ENCODE measurements at places on chromosomes 4 and X. TPM values are rescaled to one million over a fixed set of nuclear protein-coding genes. Genes with fewer than 3 reads are reported as not detected.

- H3K4me3 ChIP-seq: no peak overlapping the region
- H3K36me3 ChIP-seq: no peaks in the 10 kb centered on the region
- no peak overlapping the region for H3K27ac ChIP-seq
- peaks cover 22% of the 10 kb centered on the region for H3K27me3 ChIP-seq
- DNase-seq: no peak
- H3K4me1 ChIP-seq: peaks cover 4% of the 10 kb centered on the region
Measured at GRCh38 chrX:104324461-104325212, 69.9 kb upstream of the ESX1 start.

DNA sequence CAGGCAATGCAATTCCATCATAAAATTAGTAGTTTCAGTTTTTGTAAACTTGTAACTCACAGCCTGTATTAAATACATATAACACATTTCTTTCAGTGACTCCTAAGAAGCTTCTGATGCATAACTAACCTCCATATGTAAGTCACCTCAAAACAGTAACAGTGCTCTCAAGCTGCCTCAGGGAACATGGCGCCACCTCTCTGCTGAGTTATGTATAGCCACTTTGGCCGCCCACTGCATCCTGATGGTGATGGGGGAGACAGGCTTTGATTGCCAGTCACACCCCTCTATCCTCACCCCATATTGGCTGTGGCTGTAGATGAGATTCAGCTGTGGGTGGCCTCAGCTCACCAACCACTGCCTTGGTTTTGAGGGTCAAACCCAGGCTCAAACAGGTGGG lies 54.3 kb downstream of the LRBA start:
- H3K36me3 ChIP-seq: peaks cover 37% of the 10 kb centered on the region
- no peak overlapping the region for H3K4me3 ChIP-seq
- no peak overlapping the region for H3K27ac ChIP-seq
- H3K4me1 ChIP-seq: peaks cover 53% of the 10 kb centered on the region
- no peaks in the 10 kb centered on the region for H3K27me3 ChIP-seq

DNA sequence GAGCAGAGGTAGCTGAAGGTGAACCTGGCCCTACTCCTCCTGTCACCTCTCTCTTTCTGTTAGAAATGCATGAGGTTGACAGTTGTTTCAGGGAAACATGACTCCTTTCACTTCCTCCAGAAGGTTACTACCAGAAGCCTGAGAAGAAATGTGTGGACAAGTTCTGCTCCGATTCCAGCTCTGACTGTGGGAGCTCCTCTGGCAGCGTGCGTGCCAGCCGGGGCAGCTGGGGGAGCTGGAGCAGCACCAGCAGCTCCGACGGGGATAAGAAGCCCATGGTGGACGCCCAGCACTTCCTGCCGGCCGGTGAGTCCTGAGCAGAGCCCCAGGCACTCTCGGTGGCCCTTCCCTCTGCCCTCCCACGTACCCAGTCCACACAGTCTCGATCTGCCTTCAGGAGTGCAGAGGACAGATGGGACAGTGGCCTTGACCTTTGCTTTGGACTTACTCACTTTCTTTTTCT lies 61.3 kb upstream of the TLR2 start:
- peaks cover 6% of the 10 kb centered on the region for H3K36me3 ChIP-seq
- H3K4me3 ChIP-seq: no peak overlapping the region
- DNase-seq: no peak
- H3K27ac ChIP-seq: peak overlapping the region; percentile 7
- H3K4me1 ChIP-seq: peaks cover 18% of the 10 kb centered on the region

GRCh38 chr4:24274381-24274941 lies 309.9 kb downstream of the DHX15 start:
- H3K4me3 ChIP-seq: no peak overlapping the region
- no peaks in the 10 kb centered on the region for H3K36me3 ChIP-seq
- H3K4me1 ChIP-seq: no peaks in the 10 kb centered on the region
- no peak overlapping the region for H3K27ac ChIP-seq
- peaks cover 9% of the 10 kb centered on the region for H3K27me3 ChIP-seq

Gene MGAT4D
- not detected for total RNA-seq

- no peak overlapping the region for H3K27ac ChIP-seq
- H3K4me1 ChIP-seq: peaks cover 28% of the 10 kb centered on the region
Measured at GRCh38 chr4:88952081-88952480, 104.9 kb downstream of the FAM13A start.

GRCh38 chr4:138399081-138399480 lies 156.9 kb upstream of the SLC7A11 start:
- no peak overlapping the region for H3K27ac ChIP-seq
- no peaks in the 10 kb centered on the region for H3K36me3 ChIP-seq
- no peak for DNase-seq
- no peak overlapping the region for H3K4me3 ChIP-seq
- no peaks in the 10 kb centered on the region for H3K27me3 ChIP-seq

Gene CD38
- 60.2 TPM for total RNA-seq

GRCh38 chrX:10756441-10756840 lies 136.1 kb upstream of the MID1 start:
- no peaks in the 10 kb centered on the region for H3K4me1 ChIP-seq
- H3K27ac ChIP-seq: no peak overlapping the region
- no peak for DNase-seq
- peaks cover 6% of the 10 kb centered on the region for H3K27me3 ChIP-seq
- no peaks in the 10 kb centered on the region for H3K36me3 ChIP-seq

- DNase-seq: no peak
- no peak overlapping the region for H3K27ac ChIP-seq
- peak overlapping the region; percentile 79 for H3K4me3 ChIP-seq
- H3K4me1 ChIP-seq: no peaks in the 10 kb centered on the region
- no peaks in the 10 kb centered on the region for H3K36me3 ChIP-seq
- peaks cover 16% of the 10 kb centered on the region for H3K27me3 ChIP-seq
Measured at GRCh38 chrX:2928191-2928582, 952 bp downstream of the ARSD start.

DNA sequence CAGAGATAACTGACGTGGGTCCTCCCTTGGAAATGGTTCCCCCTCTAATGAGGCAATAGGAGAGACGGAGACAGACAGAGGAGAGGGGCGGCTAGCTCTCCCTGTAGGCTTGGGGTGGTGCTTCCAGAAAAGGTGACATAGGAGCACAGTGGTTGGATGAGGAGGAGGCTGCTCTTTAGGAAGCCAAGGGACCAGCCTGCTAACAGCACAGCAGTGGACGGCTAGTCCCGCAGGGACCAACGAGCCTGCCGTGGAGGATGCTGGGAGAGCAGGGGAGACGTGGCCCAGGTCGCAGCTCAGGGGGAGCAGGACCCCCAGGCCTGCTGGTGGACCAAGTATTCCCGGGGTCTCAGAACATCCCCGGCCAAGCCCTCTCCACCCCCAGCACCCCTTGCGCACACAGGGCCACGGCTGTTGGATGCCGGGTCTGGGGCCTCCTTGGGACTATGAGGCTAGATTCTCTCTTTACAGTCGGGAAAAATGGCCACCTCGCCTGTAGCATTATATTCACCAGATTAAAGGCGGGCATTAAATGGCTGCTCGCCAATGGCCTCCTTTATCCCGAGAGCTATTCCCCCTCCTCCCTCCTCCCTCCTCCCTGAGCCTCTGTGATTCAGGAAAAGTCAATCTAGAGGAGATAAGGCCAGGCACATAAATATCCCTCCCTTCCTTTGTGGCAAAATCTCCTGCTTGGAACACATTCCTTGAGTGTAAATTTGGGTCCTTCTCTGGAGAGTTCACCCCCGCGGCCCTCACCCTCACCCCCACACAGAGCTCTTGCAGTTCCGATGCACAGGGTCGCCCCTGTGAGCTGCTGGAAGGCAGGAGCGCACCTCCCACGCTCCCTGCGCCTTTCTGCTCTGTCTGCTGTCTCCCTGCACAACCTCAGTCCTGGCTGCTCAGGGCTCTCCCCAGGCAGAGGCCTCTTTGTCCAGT lies 30.5 kb upstream of the NSG1 start:
- DNase-seq: no peak
- H3K4me3 ChIP-seq: no peak overlapping the region
- no peak overlapping the region for H3K27ac ChIP-seq
- H3K36me3 ChIP-seq: no peaks in the 10 kb centered on the region
- H3K4me1 ChIP-seq: no peaks in the 10 kb centered on the region

Gene TMPRSS11A
- total RNA-seq: not detected

Gene MAOB
- total RNA-seq: 0.30 TPM

DNA sequence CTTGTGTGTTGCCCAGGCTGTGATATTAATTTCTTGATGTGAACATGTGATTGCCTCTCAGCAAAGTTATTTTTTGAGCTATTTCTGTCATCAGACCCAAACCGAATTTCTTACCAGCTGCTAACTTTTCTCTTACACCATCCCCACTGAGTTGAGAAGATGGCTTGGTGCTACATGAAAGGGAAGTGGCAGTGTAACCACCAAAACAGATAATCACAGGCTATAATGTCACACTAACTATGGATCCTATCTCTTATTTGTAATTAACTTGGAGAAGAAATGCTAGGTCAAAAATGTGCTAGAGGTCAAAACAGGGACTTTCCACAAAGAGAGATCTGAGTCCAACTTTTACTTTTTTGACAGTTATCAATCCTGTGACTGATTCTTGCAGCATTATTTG lies 43.8 kb downstream of the ELOVL6 start:
- no peak overlapping the region for H3K27ac ChIP-seq
- H3K4me1 ChIP-seq: no peaks in the 10 kb centered on the region
- H3K27me3 ChIP-seq: no peaks in the 10 kb centered on the region
- DNase-seq: no peak
- H3K36me3 ChIP-seq: no peaks in the 10 kb centered on the region
- H3K4me3 ChIP-seq: no peak overlapping the region

DNA sequence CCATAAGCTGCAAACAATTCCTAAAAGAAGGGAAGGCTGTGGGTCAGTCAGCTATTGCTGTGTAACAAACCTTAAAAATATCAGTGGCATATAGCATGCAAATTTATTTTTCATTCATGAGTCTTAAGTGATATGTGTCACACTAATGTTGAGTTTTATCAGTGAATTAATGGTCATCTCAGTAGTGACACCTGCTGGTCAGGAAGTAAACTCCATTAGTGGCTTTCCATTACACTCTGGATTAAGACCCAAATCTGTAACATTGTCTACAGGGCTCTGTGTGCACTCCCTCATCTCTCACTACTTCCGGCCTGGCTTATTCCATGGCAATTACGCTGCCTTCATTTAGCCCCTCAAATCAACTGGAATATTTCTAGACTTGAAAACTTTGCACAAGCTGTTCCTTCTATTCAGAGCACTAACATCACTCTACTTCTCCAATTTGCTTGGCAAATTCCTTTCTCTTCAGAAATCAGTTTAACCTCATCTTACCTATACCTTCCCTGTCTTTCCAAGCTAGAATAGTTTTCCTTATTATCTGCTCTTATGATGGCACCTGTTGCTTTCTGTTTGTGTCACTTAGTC lies 217.3 kb upstream of the TAPT1 start:
- H3K36me3 ChIP-seq: no peaks in the 10 kb centered on the region
- no peak for DNase-seq
- no peak overlapping the region for H3K4me3 ChIP-seq
- no peaks in the 10 kb centered on the region for H3K27me3 ChIP-seq
- no peaks in the 10 kb centered on the region for H3K4me1 ChIP-seq
- H3K27ac ChIP-seq: no peak overlapping the region

Gene MAGEE1
- 3.3 TPM for total RNA-seq

DNA sequence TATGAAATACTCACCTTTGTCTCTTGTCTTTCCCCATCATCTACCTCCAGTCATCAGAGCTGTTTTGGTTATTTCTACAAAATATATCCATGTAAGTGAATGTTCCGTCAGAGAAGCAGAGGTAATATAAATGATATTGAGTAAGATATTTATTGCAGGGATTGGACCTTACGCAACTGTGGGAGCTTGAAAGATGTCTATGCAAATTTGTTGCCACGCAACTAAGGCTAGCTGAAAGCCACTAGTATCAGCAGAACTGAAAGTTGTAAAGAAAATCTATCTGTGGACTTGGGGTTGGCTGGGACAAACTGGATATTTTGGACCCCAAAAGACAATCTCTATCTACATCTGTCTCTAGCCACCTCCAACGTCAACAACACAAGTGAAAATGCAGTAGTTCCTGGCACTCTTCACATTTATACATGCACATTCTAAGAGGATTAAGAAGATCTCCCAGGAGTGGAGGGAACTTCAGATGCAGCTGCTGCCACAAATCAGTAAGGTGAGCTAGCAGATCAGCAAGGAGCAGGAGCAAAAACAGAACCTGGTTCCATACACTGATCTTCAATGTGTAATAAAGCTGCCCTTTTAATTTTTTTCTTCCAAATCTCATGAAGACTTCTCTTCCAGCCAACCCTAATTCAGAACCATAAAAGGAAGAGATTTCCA lies 8.5 kb upstream of the CCSER1 start:
- no peak overlapping the region for H3K27ac ChIP-seq
- no peaks in the 10 kb centered on the region for H3K27me3 ChIP-seq
- H3K36me3 ChIP-seq: no peaks in the 10 kb centered on the region

DNA sequence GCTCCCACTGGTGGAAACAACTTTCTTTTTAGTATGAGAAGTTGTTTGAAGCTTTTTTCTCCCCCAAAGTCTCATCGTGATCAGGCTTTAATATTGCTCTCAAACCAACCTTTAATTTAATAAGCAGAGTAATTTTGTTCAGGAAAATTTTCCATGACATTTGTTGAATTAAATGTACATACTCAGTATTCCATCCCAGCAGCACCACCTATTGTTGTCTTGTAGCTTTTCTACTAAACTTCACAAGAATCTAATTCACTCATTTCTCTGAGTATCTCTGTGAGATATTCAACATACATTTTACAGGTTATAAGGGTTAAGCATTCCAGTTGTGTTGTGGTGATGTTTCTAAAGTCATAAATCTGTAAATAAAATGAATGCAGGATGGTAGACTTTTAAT lies 218.3 kb upstream of the HAND2 start:
- DNase-seq: no peak
- H3K27me3 ChIP-seq: no peaks in the 10 kb centered on the region
- no peak overlapping the region for H3K4me3 ChIP-seq
- no peaks in the 10 kb centered on the region for H3K36me3 ChIP-seq
- H3K4me1 ChIP-seq: no peaks in the 10 kb centered on the region

DNA sequence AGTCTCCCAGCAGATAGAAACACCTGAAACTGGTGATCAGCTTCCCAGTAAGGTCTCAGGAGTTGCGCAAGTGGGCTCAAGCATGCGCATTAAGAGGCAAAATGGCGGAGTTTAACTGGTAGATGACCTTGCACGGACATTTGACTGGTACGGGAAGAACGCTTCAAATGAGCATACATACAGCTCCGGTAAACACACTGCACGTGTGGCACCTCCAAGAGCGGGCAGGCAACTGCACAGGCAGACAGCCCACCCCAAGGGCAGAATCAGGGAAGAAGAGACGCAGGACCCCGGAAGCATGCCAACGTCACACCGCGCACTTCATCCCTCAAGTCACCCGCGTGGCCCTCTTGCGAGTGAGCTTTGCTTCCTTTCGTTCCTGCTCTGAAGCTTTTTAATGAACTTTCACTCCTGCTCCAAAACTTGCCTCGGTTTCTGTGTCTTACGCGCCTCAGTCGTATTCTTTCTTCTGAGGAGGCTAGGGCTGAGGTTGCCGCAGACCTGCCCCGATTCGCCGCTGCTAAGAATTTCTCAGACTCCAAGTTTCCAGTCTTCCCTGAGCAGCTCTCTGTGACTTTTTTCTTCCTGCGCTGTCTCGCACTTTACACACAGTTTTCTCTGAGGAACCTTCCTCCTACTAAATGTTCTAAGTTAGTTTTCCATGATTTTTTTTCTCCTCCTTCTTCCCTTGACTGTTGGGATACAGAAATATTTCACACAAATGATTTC lies 180.7 kb upstream of the ZFP42 start:
- H3K4me3 ChIP-seq: peak overlapping the region; percentile 55
- no peak for DNase-seq
- H3K4me1 ChIP-seq: no peaks in the 10 kb centered on the region
- H3K27me3 ChIP-seq: no peaks in the 10 kb centered on the region
- H3K36me3 ChIP-seq: peaks cover 3% of the 10 kb centered on the region
- H3K27ac ChIP-seq: peak overlapping the region; percentile 69

Gene TMEM144
- 0.22 TPM for total RNA-seq
